Uterine smooth muscle cell (primary cell): ENCODE measurements at places on chromosomes 12 and 14. TPM values are rescaled to one million over a fixed set of nuclear protein-coding genes. Genes with fewer than 3 reads are reported as not detected.

The ZNF384 gene
- 10.1 and 10.3 TPM in 2 replicates for total RNA-seq

The TPPP2 gene
- not detected in 2 replicates for total RNA-seq

The SELPLG gene
- 0.55 and 1.00 TPM in 2 replicates for total RNA-seq

The PLCZ1 gene
- not detected in 2 replicates for total RNA-seq

The KLRF2 gene
- total RNA-seq: not detected in 2 replicates

The NUAK1 gene
- 9.8 and 34.4 TPM in 2 replicates for total RNA-seq

The CACNA2D4 gene
- total RNA-seq: 0.33 and 0.87 TPM in 2 replicates

The PSMA6 gene
- total RNA-seq: 202 and 348 TPM in 2 replicates

The TMEM30B gene
- 0.11 and 0.12 TPM in 2 replicates for total RNA-seq

The SPX gene
- 0.25 and 0.77 TPM in 2 replicates for total RNA-seq

The SLC6A12 gene
- total RNA-seq: not detected in 2 replicates

The GLT1D1 gene
- not detected in 2 replicates for total RNA-seq

The GYS2 gene
- total RNA-seq: not detected in 2 replicates

The KDM2B gene
- total RNA-seq: 29.2 and 47.9 TPM in 2 replicates

The CLEC14A gene
- 1.00 and 2.4 TPM in 2 replicates for total RNA-seq

The TAS2R31 gene
- 5.7 and 8.2 TPM in 2 replicates for total RNA-seq

The CARMIL3 gene
- under 0.01 and 0.12 TPM in 2 replicates for total RNA-seq

The PIWIL1 gene
- not detected in 2 replicates for total RNA-seq

The CIDEB gene
- total RNA-seq: 1.6 and 2.9 TPM in 2 replicates

The TSPAN11 gene
- under 0.01 and 0.12 TPM in 2 replicates for total RNA-seq

The KERA gene
- total RNA-seq: not detected in 2 replicates

The GPR162 gene
- 5.0 and 6.0 TPM in 2 replicates for total RNA-seq

The PPP2R5C gene
- total RNA-seq: 90.4 and 117 TPM in 2 replicates

The TPCN1 gene
- 12.0 and 34.0 TPM in 2 replicates for total RNA-seq

The EML5 gene
- 0.11 and 0.50 TPM in 2 replicates for total RNA-seq

The FBLN5 gene
- 25.0 and 47.2 TPM in 2 replicates for total RNA-seq

The VPS29 gene
- total RNA-seq: 54.0 and 93.1 TPM in 2 replicates

The SMCO2 gene
- 0.12 and 0.22 TPM in 2 replicates for total RNA-seq

The ANKRD33 gene
- 0.11 and 0.12 TPM in 2 replicates for total RNA-seq

The MSRB3 gene
- total RNA-seq: 30.4 and 44.0 TPM in 2 replicates

The BHLHE41 gene
- total RNA-seq: 6.4 and 11.4 TPM in 2 replicates

The RILPL1 gene
- 7.9 and 12.4 TPM in 2 replicates for total RNA-seq

The ITGA7 gene
- total RNA-seq: 26.6 and 47.0 TPM in 2 replicates

The OTX2 gene
- not detected in 2 replicates for total RNA-seq
